K562 (cell line): ENCODE measurements at places on chromosomes 6 and 20.
A peak's percentile ranks its signal among the peaks of the same experiment; 100 is the strongest.

DNA sequence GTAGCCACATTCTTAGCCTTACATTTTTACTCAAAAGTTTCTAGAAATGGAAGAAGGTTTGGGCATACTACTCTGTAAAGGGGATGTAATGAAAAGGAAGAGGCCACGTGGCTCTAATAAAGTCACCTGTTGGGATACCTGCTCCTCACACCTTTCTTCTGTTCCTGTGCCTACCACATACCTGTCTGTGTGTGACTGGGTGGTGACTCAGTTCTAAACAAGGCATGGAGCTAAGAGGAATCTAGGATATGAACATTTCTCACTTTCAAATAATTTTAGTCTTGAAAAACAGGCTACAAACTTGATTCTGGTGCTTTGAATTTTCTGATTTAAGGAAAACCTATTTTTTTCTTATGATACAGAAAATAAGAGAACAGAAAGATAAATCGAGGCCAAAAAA, 363.6 kb downstream of the RFPL4B start:
- DNase-seq: no peak

DNA sequence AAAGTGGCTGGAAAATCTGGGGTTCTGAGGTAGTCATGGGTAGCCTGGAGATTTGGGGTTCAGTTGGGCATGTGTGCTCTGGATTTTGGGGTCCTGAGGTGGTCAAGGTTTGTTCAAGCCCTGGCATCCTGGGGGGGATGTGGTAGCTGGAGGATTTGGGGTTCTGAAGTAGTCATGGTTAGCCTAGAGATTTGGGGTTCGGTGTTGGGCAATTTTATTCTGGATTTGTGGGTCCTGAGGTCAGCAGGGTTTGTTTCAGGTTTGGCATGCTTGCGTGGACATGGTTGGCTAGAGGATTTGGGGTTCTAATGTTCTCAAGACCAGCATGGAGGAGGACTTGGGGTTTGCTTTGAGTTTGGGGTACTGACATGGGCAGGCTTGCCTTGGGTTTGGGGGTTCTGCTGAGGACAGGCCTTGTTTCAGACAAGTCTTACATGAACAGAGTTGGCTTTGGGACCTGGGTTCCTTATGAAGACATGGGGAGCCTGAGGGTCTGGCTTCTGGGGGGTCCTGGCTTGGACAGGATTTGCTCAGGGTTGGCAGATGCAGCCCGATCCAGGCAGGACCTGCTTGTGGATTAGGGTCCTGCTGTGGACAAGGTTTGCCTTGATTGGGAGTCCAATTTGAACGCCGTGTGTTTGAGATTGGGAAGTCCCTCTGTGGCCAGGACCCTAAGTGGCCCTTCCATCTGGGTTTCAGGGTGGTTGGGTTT, 906 bp downstream of the ANKRD60 start:
- DNase-seq: no peak

DNA sequence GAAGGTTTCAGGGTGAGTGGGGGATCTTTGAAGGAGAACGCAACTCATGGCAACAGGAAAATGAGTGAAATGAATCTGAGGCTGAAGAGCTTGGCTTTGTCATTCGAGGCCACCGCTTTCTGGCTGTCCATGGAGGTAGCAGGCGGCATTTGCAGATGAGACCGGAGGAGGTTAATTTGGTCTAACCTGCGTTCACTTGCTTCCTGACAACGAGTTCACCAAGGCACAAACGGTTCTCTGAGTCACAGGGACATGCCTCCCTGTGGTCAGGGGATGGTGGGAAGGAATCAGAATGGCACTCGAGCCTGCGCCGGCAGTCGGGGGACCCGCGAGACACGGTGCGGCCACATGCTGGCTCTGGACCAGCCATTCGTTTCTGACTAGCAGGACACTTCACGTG, 75.0 kb downstream of the IRF4 start:
- DNase-seq: no peak

DNA sequence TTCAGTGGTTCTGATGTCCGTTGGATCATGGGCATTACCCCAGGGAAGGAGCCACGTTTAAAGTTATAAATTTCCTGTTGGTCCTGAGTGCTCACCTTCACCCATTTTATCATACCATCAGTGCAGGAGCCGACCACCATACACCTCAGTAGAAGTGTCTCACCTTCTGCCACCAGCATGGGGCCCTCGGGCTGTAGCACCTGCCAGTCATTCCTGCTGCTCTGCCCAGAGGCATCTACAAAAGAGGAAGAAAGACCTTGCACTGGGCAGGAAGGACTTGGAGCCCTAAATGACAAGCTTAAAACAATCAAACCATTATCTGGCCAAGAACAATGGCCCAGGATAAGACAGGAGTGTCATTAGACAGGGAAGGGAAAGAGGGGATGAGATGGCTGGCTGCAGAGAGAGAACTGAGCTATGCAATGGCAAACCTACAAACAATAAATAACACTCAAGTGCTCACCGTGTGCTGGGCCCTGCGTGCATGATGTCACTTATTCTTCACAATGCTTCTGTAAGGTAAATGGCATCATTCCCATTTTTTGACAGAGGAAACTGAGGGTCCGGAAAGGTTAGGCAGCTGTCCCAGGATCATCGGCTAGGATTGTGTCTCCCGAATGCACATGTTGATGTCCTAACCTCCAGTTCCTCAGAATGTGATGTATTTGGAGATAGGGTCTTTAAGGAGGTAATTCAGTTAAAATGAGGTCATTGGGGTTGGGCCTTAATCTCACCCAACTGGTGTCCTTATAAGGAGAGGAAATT, 11.2 kb downstream of the SIRPB2 start:
- DNase-seq: no peak

DNA sequence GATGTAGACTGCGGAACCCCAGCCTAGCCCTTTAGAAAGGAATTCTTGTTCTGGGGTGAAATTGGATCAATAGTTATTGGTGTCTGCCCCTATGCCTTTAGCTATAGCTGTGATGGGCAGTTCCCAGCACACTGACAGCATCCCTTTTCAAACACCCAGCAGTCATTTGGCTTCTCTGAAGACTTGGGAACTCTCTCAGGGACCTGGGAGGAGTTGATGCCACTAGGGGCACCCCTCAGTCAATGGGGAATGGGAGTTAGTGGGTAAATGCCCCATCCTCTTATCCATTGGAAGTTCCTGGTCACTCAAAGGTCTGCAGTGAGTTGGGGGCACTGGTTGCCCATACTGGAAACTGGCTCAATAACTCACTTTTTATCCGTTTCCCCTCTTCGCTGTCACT, 31.6 kb upstream of the CSNK2A1 start:
- no peak for DNase-seq

GRCh38 chr6:85394853-85395538, 54.9 kb upstream of the NT5E start:
- DNase-seq: no peak

DNA sequence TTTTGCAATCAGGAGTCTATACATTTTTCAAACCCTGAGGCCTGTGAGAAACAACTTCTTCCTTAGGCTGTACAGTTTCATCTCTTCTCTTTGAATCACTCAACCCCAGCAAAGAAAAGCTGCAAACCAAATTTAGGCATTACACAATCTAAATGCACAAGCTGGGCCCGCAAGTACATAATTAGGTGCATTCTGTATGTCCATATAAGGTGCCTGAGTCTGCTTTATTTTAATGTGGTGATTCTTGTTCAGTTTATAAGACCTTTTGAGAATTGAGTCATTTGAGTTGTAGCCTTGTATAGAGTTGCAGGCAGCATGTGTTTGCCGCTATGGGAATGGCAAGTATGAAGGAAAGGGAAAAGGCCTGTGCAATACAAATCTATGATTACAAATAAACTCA, 709.6 kb upstream of the MARCKS start:
- no peak for DNase-seq

DNA sequence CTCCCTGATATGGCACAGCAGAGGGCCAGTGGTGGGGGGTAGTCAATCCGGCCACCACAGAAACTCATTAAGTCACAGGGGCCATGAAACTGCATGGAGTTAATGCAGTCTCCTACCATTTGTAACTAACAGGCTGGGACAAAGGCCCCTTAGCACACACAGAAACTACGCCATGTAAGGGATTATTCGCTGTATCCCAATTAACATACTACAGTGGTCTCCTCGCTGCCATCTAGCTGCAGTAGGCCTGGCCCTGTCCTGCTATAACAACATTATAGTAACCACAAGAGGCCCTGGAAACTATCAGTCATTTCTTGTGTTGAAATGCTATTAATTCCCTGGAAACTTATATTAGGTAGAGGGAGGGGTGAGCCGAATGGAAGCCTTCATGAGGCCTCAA, 72.3 kb upstream of the CCN2 start:
- no peak for DNase-seq

DNA sequence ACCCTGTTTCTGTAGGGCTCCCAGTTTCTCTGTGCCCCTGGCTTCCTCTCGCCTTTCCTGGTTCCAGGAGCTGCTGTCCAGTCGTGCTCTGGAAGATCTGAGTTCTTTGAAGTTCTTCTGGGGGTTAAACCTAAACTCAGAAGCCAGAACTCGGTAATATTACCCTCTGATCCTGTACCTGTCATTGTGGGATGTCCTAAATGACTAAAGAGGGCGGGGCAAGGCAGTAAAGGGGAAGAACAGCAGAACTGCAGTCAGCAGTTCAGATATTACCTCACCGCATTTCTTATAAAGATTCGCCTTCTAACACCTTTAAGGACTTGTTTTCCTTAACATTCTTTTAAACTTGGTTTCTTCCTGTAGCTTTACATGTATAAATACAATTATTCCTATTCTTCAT, 63.9 kb downstream of the FAM120B start:
- DNase-seq: no peak

DNA sequence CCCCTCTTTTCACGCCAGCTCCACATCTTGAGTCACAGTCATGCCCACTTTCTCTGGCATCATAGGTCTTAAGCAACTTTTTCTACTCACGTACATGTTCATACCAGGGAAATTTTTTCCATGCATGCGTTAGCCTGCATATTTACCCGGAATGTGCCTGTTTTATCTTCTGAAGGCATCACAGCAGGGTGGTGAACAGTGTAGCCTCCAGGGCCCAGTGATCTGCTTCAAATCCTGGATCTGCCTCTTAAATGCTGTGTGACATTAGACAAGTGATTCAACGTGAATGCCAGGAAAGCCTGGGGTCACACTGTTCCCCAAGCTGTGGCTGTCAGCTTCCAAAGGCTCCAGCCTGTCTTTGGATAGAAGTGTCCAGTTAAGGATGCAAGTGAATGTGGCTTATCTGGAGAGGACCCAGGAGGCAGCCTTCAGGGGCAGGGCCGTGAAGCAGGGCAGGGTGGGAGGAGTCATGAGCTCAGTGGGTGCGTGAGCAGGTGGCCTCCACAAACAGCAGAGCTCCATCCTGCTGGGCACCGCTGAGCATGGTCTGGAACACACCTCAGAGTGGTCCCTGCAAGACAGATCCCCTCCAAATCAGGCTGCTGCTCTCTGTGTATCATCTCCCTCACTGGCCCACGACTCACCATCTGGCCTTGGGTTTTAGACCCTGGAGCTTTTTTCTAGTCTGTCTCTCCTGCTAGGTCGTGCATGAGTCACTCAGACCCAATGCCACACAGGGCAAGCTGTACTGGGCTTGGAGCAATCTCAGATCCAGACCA, 30.4 kb upstream of the CD93 start:
- no peak for DNase-seq

DNA sequence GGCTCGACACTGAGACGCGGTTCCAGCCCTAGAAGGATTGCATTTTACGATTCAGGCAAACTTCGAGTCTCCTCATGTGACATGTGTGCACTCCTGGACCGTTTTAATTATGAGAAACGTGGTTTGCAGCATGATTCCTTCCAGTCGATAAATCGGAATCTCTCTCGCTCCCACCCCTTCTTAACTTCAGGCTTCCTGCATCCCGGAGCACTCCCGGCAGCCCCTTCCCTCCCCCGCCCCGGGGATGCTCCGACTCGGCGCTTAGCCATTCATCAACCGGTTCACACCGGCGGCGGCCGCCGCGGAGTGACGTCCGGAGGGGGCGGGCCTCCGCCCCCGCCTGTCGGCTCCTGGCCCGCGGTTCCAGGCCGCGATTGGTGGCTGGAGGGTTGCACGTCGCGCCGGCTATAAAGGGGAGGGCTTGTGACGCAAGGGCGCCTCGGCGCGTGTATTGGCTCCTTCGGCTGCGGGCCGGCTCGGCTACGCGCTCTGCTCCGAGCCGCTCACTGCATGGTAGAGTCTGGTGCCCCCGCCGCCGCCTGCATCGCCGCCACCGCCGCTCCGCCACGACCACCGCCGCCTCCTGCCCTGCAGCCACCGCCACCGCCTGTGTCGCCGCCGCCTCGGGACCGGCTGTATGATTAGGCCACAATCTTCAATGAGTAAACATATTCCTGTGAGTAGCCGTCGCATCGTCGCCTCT, at the start of the genes LOC128125822 and PTP4A1:
Gene LOC128125822 (plus strand): TSS at position 437 of the 703 bp plus-strand sequence.
Gene PTP4A1 (plus strand): TSS at position 437 of the 703 bp plus-strand sequence. CDS start 4,401 bp downstream, outside the sequence.
- peak; percentile 94 for DNase-seq
